Fibroblast of upper back skin (primary cell): ENCODE measurements at places on chromosomes 2 and 18.
A peak's percentile ranks its signal among the peaks of the same experiment; 100 is the strongest.

DNA sequence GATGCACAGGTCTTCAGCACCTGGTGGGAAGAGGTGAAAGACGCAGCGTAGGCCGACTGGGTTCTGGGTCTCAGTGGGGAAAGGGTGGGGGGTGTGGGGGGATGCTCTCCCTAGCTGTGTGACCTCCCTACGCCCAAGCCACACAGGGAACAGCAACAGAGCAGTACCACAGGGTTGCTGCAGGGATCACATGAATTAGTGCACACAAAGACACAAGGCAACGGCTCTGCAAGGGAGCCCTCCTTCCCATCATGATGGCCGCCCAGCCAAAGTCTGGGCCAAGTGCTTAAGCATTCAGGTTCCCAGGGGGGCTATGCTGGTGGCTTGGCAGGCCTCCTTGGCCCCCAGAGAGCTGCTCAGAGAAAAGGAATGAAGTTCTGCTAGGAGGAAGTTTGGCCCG, 28.2 kb upstream of the GBX2 start:
- no peak for DNase-seq

GRCh38 chr2:185835974-185836373, 97.4 kb downstream of the FSIP2 start:
- no peak for DNase-seq

GRCh38 chr2:232658217-232658785, 24.9 kb downstream of the EFHD1 start:
- no peak for DNase-seq

GRCh38 chr2:132797556-132797955, 127.6 kb upstream of the LYPD1 start:
- peak; percentile 54 for DNase-seq

DNA sequence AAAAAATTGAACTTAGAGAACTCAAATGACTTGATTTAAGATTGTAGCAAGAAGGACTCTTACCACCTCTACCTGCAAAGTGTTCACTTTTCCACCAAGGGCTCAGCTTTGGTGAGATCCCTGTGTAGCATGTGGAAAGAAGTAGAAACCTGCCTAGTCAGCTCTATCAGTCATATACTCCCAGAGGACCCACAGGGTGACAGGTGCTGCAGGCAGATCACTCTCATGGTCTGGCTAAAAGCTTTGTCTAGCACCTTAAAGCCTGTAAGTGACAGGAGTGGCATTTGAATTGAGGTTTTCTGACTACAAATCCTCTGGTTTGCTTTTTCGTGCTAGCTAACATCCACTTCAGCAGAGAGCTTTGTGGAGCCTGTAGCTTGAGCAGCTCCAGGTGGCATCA, 18.7 kb upstream of the NEMP2 start:
- DNase-seq, result no peak

- DNase-seq, result no peak
Measured at GRCh38 chr18:68298330-68298729, 416.6 kb downstream of the TMX3 start.

- no peak for DNase-seq
Measured at GRCh38 chr2:70461414-70461813, 92.2 kb downstream of the TGFA start.
